T-cell (primary cell): ENCODE measurements at places on chromosomes 6 and 20.

DNA sequence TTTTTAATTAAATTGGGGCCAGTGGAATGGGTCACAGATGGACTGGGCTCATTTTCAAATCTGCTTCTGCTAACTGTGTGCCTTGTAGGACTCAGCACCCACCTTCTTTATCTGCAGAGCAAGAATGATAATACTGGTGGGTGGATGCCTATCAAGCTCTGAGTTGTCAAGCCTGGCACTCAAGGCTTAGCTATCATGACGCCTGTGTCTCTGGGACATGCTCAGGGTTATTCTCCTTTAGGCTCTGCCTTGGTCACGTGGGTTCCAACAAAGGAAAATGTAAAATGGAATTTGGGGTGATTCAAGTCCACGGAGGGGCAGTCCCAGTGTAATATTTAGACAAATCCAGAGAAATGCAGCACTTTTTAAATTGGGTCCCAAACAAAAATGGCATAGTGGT lies 202.3 kb downstream of the TSHZ2 start:
- peaks cover 5% of the 10 kb centered on the region for H3K27me3 ChIP-seq
- H3K36me3 ChIP-seq: no peaks in the 10 kb centered on the region
- no peak overlapping the region for H3K4me3 ChIP-seq
- H3K27ac ChIP-seq: no peak overlapping the region
- H3K4me1 ChIP-seq: no peaks in the 10 kb centered on the region

- H3K4me1 ChIP-seq: peaks cover 40% of the 10 kb centered on the region
- no peaks in the 10 kb centered on the region for H3K27me3 ChIP-seq
- H3K4me3 ChIP-seq: no peak overlapping the region
- no peaks in the 10 kb centered on the region for H3K36me3 ChIP-seq
These were observed 222.6 kb downstream of the BCAS1 start for GRCh38 chr20:53847837-53848170.

DNA sequence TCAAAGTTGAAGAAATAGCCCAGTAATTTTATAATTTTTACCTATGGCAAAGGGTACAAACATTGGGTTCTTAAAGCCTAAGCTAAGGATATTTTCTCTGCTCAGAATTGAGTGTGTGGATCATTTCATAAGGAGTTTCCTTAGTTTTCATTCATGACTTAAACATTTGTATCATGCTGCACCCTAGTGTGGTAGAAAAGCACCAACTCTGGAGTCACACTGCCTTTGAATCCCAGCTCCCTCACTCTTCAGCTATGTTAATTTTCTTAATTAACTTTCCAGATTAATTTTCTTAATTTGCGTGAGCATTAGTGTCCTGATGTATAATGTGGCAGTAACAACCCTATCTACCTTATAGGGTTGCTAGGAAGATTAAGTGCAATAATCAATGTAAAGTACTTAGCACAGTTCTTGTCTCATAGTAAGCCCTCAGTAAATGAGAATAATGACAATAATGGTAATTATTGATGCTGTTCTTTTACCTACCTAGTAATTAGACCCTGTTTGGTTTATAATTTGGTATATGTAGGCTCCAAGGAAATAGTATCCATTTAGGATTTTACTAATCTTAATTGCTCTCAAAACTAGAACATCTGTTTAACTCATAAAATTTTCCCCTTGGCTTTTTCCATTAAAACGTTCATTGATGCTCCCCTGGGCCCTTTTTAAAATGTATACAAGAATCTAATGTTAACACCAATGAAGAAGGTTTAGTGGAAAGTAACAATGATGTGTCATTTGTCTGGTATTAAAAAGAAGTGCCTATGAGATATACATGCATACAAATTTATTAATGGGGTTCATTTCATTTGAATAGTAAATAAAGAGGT lies 31.6 kb downstream of the DSE start:
- no peaks in the 10 kb centered on the region for H3K27me3 ChIP-seq
- no peaks in the 10 kb centered on the region for H3K36me3 ChIP-seq
- H3K27ac ChIP-seq: no peak overlapping the region
- no peak overlapping the region for H3K4me3 ChIP-seq
- no peaks in the 10 kb centered on the region for H3K4me1 ChIP-seq

- no peaks in the 10 kb centered on the region for H3K27me3 ChIP-seq
- H3K4me3 ChIP-seq: no peak overlapping the region
- H3K27ac ChIP-seq: no peak overlapping the region
- DNase-seq: no peak
- no peaks in the 10 kb centered on the region for H3K36me3 ChIP-seq
These were observed 175.8 kb upstream of the GGTLC1 start for GRCh38 chr20:24164360-24164759.

- no peak overlapping the region for H3K4me3 ChIP-seq
- no peaks in the 10 kb centered on the region for H3K27me3 ChIP-seq
These were observed 57.5 kb downstream of the SNRNP48 start for GRCh38 chr6:7647504-7647903.

- H3K27ac ChIP-seq: no peak overlapping the region
- H3K4me1 ChIP-seq: peaks cover 37% of the 10 kb centered on the region
- no peak overlapping the region for H3K4me3 ChIP-seq
- H3K36me3 ChIP-seq: peaks cover 50% of the 10 kb centered on the region
These were observed 19.1 kb downstream of the ZMYND8 start for GRCh38 chr20:47337413-47337812.

DNA sequence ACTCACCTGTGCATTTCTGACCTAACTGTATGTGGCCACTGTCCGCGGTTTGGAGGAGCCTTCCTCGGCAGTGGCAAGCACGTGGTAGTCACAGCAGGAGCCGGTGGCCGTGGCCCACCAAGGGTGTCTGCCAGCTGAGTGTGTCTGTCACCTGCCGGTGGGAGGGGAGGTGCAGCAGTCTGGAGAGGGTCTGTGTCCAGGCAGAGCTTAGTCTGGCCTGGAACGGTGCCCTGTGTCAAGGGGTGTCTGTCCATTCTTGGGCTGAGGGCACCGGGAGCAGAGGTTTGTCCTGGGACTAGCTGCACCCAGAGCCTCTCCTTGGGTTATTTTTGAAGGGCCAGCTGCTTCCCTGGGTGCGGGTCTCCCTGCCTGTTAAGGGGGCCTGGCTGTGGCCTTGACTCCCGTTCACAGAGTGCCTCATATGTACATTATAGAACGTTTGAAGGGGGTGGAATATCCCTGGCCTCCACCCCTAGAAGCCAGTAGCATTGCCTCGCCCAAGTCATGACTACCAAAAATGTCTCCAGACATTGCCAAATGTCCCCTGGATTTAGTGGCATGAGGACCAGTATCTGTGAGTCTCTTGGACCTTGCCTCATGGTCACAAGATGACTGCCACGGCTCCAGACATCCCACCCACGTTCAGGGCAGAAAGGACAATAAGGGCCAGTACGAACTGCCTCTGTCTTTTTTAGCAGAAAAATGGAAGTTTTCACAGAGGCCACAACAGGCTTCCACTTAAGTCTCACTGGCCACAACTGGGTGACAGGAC lies 5.2 kb downstream of the RBM38 start:
- H3K4me3 ChIP-seq: no peak overlapping the region
- H3K36me3 ChIP-seq: peaks cover 23% of the 10 kb centered on the region
- peak overlapping the region; percentile 98 for H3K27ac ChIP-seq

- DNase-seq: no peak
- peaks cover 59% of the 10 kb centered on the region for H3K36me3 ChIP-seq
- H3K27ac ChIP-seq: no peak overlapping the region
- H3K4me1 ChIP-seq: no peaks in the 10 kb centered on the region
- no peak overlapping the region for H3K4me3 ChIP-seq
- H3K27me3 ChIP-seq: no peaks in the 10 kb centered on the region
These were observed 46.4 kb downstream of the SPATA2 start for GRCh38 chr20:49868964-49869363.

GRCh38 chr6:68778356-68779020 lies 143.4 kb downstream of the ADGRB3 start:
- H3K4me1 ChIP-seq: no peaks in the 10 kb centered on the region
- no peak overlapping the region for H3K4me3 ChIP-seq
- DNase-seq: no peak
- H3K27me3 ChIP-seq: no peaks in the 10 kb centered on the region
- H3K27ac ChIP-seq: no peak overlapping the region
- H3K36me3 ChIP-seq: no peaks in the 10 kb centered on the region

- no peaks in the 10 kb centered on the region for H3K27me3 ChIP-seq
- H3K4me3 ChIP-seq: no peak overlapping the region
- DNase-seq: no peak
- no peak overlapping the region for H3K27ac ChIP-seq
- H3K36me3 ChIP-seq: no peaks in the 10 kb centered on the region
- no peaks in the 10 kb centered on the region for H3K4me1 ChIP-seq
These were observed 2.7 kb downstream of the BCAS1 start for GRCh38 chr20:54067606-54068174.

DNA sequence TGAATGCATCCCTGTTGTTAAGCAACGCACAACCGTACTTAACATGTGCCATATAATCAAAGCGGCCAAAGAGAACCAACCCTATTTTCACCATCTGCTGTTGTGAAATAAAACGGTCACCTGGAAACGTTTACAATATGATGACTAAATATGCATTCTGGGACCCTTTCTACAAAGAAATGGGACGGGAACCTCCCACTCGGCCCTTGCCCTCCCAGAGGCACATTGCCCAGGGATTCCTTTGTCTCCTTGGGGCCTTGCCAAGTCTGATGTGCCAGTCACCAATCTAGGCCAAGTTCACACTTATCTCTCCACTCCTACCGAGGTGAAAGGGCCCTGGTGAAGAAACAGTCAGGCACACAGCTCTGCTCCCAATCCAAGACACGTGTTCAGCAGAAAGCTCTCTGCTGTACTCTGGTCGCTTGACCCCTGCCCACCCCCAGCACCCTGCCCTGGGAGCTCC lies 427.4 kb upstream of the JARID2 start:
- no peak overlapping the region for H3K4me3 ChIP-seq
- no peaks in the 10 kb centered on the region for H3K27me3 ChIP-seq
- no peak overlapping the region for H3K27ac ChIP-seq
- no peaks in the 10 kb centered on the region for H3K36me3 ChIP-seq
- DNase-seq: no peak

GRCh38 chr20:47278907-47279348 lies 77.6 kb downstream of the ZMYND8 start:
- no peak overlapping the region for H3K4me3 ChIP-seq
- no peak overlapping the region for H3K27ac ChIP-seq
- DNase-seq: no peak
- H3K4me1 ChIP-seq: no peaks in the 10 kb centered on the region

- no peak for DNase-seq
- H3K27ac ChIP-seq: no peak overlapping the region
- H3K27me3 ChIP-seq: no peaks in the 10 kb centered on the region
- no peak overlapping the region for H3K4me3 ChIP-seq
- no peaks in the 10 kb centered on the region for H3K36me3 ChIP-seq
These were observed 503.3 kb upstream of the PTCHD4 start for GRCh38 chr6:48614326-48614725.

DNA sequence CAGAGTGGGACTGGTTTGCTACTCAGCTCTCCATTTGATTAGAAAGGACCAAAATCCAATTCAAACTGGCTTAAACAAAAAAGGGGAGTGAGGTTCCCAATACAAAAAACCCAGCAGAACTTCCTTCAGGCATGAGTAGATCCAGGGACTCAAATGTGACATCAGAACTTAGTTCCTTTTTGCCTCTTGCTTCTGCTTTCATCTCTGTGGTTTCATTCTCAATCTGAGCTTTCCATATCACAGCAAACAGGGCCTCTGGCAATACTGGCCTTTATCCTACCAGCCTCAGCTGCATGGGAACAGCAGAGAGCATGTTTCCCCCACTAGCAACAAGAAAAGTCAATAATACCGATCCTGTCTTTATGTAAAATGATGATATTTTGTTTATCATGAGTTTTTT lies 28.6 kb upstream of the PRELID3B start:
- H3K4me3 ChIP-seq: no peak overlapping the region
- H3K27me3 ChIP-seq: peaks cover 2% of the 10 kb centered on the region
- H3K27ac ChIP-seq: no peak overlapping the region
- H3K36me3 ChIP-seq: no peaks in the 10 kb centered on the region

GRCh38 chr6:89260310-89260709 lies 43.2 kb upstream of the GABRR1 start:
- no peaks in the 10 kb centered on the region for H3K36me3 ChIP-seq
- no peak overlapping the region for H3K27ac ChIP-seq
- no peaks in the 10 kb centered on the region for H3K27me3 ChIP-seq
- no peak for DNase-seq
- no peak overlapping the region for H3K4me3 ChIP-seq
- no peaks in the 10 kb centered on the region for H3K4me1 ChIP-seq

DNA sequence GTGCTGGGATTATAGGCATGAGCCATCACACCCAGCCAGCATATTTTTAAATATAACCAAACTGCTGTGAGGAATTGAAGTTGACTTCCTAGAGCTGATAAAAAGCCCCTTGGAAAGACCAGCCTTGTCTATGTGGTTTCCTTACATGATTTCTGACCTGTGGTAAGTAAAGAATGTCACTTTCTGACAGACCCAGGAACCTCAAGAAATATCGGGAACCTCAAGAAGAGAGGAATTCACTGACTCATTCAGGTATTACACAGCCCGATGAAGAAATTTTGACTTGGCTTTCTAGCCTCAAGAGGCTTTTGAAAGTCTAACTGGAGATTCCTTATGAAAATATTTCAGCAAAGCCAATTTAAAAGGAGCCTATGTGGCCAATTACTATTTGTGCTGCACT lies 71.8 kb downstream of the FOXF2 start:
- no peak overlapping the region for H3K4me3 ChIP-seq
- no peak overlapping the region for H3K27ac ChIP-seq
- no peaks in the 10 kb centered on the region for H3K4me1 ChIP-seq
- DNase-seq: no peak

- no peak overlapping the region for H3K27ac ChIP-seq
- no peaks in the 10 kb centered on the region for H3K4me1 ChIP-seq
- H3K36me3 ChIP-seq: no peaks in the 10 kb centered on the region
- no peaks in the 10 kb centered on the region for H3K27me3 ChIP-seq
- H3K4me3 ChIP-seq: no peak overlapping the region
These were observed 133.5 kb upstream of the CCDC28A start for GRCh38 chr6:138640028-138640427.

GRCh38 chr6:167855825-167856425 lies 29.2 kb downstream of the AFDN start:
- no peak overlapping the region for H3K4me3 ChIP-seq
- no peaks in the 10 kb centered on the region for H3K27me3 ChIP-seq
- no peaks in the 10 kb centered on the region for H3K36me3 ChIP-seq
- H3K4me1 ChIP-seq: no peaks in the 10 kb centered on the region
- DNase-seq: no peak

DNA sequence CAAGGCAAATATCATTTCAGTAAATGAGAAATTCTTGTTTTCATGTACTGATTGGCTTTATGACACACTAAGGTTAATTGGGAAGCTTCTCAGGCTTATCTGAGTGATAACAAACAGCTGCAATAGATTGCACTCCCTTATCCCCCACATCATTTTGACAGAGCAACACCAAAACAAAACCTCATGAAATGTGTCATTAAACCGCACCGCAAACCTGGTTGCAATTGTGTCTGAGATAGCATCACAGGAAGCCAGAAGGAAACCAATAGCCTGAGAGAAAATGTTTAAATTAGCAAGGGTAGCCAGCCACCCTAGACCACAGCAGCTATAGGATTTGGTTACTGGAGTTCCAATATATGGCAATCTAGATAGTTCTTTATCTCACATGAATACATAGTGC lies 31.6 kb upstream of the LAMA4 start:
- H3K4me3 ChIP-seq: no peak overlapping the region
- peak; percentile 37 for DNase-seq
- H3K27ac ChIP-seq: no peak overlapping the region
- H3K27me3 ChIP-seq: peaks cover 14% of the 10 kb centered on the region

GRCh38 chr20:53831812-53832211 lies 238.2 kb upstream of the ZNF217 start:
- H3K4me1 ChIP-seq: peaks cover 34% of the 10 kb centered on the region
- no peak overlapping the region for H3K27ac ChIP-seq
- no peak for DNase-seq
- no peaks in the 10 kb centered on the region for H3K27me3 ChIP-seq

GRCh38 chr6:113115196-113115595 lies 741.9 kb upstream of the MARCKS start:
- H3K4me1 ChIP-seq: no peaks in the 10 kb centered on the region
- no peak overlapping the region for H3K4me3 ChIP-seq
- no peaks in the 10 kb centered on the region for H3K27me3 ChIP-seq
- H3K36me3 ChIP-seq: no peaks in the 10 kb centered on the region
- DNase-seq: no peak
- no peak overlapping the region for H3K27ac ChIP-seq
